Esophagus squamous epithelium (tissue), 5 donors: ENCODE measurements at places on chromosomes 11 and 22.

DNA sequence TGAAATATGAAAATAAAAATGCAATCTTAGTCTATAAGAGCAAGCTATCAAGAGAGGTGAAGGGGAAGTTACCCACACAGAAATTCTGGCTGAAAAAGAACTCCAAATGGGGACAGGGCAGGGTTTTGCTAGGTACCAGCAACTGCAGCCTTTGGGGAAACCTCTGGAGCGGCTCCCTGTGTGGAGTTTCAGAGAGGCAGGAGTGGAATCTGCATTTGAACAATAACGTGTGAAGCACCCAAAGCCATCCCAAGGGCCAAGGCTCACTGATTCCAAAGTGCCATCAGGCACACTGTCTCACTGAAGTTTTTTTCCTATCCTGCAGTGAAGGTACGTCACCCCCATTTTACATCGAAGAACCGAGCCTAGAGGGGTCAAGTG, 87.8 kb downstream of the KCNC1 start:
- DNase-seq: no peak

GRCh38 chr11:112523477-112523876, 262.8 kb upstream of the PLET1 start:
- no peak for DNase-seq

DNA sequence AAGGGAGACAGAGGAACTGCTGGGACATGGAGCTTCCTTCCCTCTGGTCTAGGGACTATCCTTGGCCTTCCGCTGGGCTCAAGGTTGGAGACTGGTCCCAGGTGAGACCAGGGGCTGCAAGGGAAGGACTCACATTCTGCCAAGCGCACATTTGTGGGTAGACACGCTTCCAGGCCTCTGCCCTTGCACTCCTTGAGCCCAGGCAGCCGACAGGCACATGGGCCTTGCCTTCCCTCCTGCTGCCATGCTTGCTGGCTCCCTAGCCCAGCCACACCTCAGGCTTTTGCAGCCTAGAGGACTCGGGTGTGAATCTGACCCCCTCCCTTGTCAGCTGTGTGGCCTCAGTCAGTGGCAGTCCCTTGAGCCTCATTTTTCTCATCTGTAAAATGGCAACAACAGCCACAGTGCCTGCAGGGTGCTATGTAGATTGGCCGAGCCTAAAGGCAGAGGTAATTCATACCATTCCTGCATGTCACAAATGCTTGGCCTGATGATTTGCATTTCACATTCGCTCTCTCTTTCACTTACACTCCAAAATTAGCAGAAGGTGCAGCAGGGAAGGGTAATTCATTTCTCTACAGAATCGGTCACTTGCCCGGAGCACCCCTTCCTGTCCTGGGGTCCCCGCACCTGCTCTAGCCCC, 57.6 kb upstream of the NECTIN1 start:
- DNase-seq: no peak

- no peak for DNase-seq
These were observed 128.4 kb downstream of the OPCML start for GRCh38 chr11:133403900-133404299.

DNA sequence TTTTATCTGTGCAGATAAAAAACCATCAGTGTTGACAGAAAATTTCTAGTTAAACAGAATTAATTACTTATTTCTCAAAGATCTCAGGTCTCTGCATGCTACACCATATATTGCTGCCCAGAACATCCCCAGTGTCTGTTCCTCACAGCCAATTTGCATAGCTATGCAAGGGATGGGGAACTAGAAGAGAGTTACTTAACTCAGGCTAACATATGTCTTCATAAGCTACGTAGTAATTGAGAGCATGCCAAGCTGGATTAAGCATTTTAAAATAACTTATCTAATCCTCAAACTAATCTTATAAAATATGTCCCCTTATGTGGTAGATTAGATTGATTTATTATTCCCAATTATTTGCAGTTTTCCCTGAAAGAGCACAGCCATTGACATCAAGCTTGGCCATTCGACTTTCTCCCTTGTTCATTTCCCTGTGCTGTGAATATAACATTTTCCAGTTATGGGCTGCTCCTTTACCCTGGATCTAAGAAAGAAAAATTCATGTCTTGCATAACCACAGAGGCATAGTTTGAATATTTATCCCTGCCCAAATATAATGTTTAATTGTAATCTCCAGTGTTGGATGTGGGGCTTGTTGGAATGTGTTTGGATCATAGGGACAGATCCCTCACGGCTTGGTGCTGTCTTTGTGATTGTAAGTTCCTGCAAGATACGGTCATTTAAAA, 69.1 kb downstream of the C11orf87 start:
- DNase-seq: no peak

DNA sequence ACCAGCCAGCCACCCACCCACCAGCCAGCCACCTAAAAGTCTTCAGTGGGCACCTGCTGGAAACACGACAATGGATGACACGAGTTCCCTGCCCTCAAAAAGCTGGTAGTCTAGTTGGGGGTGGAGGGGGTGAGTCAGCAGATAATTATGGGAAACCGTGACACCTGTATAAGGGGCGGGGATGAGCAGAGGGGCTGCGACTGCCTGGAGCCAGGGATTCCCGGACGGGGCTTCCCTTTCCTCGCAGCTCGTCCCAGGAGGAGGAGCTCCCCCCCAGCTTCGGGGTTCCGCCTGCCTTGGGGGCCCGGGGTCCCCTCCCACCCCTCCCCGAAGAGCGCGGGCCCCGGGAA, 2.3 kb upstream of the RTN4RL2 start:
- no peak for DNase-seq

DNA sequence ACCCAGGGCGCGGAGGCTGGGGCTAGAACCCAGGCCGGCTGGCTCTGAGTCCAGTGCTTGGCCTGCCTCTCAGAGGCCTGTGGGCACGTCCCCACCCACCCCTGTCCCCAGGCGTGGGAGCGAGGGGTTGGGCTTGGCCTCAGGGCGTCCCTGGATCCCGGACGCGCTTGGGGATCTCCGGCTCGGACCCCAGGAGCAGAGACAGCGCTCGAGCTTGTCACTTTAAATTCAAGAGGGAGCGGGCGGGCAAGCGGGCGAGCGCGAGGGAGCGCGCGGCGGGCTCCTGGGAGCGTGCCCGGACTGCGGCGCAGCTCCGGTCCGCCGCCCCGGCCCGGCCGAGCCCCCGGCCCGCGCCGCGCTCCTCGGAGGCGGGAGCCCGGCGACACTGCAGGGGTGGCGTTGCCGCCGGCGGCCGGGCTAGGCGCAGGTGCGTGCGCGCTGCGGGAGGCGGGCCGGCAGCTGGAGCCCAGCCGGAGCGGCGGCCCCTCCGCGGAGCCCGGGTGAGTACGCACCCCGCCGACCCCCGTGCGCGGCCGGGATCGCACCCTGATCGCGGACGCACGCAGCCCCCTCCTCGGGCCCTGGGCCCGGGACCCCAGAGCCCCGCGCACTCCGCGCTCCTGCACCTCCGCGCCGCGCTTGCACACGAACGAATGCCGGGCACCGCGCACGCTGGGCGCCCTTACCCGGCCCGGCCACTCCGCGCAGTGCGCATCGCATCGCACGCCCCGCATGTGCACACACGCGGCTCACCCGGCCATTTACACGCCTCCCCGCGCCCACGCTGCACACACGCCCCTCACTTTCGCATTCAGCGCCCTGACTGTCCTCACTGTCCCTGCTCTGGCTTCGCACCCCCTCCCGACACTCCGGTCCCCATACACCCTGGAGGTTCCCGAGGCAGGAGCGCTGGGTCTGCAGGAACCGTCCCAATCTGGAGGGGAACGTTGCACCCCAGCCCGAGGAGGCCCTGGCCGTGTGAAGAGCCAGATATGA, at the start of gene SYT12:
SYT12 (plus strand) TSS at position 174 of the 996 bp plus-strand sequence. CDS start 7,011 bp downstream, outside the sequence.
- DNase-seq: no peak

GRCh38 chr11:47148903-47149531, 27.7 kb downstream of the ARFGAP2 start:
- no peak for DNase-seq

DNA sequence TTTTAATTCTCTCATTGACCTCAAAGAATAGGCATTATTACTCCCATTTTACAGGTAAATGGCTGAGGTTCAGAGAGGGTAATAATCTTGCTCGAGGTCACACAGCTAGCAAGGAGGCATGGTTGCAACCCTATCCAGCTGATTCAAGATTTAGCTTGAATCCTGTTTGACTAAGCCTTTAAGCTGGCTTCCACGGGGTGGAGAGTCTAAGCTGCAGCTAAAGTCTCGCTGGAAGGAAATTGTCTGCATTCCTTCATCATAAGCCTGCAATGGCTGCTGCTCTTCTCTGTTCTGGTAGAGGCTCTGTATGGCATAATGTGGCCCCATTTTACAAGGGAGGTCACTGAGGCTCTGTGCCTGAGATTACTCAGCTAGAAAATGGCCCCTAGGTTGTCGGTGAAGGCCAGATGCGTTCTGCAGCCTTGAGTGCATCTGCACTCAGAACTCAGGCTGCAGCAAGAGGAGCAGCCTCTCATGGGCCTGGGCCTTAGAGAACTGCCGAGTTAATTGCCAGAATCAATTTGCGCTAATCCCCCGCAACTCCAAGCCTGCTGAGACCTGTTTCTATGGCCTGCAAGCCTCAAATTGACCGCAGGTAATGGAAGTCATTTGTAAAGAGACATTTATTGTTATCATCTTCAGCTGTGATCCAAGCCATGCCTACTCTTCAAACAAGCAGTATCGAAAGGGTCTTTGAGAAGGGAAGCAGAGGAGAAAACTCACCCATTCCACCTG, 44.1 kb upstream of the SEZ6L start:
- no peak for DNase-seq

GRCh38 chr11:94968334-94968958, 4.9 kb downstream of the CWC15 start:
- no peak for DNase-seq

DNA sequence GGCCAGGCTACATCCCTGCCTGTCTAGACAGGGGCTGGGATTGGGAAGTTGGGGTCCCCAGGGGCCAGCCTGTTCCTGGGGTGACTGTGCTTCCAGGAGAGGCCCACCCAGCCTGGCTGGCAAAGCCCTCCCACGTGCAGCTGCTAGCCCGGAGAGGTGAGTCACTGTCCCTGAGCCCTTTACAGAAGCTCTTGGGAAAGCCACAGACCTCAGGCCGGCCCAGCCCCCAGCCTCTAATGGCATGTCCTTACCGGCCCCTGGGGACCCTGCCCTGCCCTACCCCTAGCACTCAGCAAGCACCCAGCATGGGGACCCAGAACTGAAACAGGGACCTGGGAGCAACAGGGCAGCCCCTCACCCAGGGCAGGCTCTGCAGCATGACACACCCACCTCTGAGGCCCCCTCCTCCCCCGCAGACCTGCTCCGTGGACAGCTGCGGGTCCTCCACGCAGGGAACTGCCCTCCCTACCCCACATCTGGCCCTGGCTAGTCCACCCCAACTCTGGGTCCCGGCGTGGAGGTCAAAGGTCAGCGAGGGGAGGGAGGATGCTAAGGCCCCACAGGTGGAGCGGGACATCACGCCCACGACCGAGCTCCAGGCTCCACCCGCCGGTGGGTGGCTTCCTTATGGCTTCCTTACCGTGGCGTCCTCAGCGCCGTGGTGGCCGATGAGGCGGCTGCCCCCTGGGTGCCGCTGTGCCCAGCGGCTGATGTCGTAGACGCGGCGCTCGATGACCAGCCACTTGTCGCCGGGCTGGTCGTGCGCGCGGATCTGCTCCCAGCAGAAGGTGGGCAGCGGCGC, 615 bp downstream of the FADS3 start:
- DNase-seq: no peak

GRCh38 chr11:102313238-102313940, 3.9 kb upstream of the BIRC3 start:
- DNase-seq: no peak

DNA sequence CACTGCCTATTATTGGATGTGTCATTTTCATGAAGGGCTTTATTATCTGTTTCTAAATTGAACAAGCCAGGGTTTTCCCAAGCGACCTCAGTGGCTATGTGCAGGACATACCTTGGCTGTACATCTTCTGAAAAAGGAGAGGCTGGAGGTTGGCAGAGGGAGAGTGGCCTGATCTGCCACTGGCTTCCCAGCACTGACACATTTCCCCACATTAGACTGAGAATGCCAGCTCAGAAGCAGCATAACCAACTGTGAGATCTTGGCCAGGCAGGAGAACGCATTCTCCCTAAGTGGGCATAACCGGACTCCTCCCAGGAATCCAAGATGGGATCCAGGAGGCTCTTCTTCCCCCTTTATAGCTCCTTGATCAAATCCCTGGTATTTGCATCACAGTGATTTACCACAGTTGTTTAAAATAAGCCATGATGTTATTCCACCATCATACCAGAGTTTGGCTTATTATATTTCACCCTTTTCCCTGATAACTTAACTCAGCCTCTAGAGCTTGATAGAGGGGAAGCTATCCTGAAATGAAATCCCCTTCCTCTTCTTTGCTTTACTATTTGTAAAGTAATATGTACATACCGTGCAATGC, 33.8 kb downstream of the AMOTL1 start:
- DNase-seq: no peak

DNA sequence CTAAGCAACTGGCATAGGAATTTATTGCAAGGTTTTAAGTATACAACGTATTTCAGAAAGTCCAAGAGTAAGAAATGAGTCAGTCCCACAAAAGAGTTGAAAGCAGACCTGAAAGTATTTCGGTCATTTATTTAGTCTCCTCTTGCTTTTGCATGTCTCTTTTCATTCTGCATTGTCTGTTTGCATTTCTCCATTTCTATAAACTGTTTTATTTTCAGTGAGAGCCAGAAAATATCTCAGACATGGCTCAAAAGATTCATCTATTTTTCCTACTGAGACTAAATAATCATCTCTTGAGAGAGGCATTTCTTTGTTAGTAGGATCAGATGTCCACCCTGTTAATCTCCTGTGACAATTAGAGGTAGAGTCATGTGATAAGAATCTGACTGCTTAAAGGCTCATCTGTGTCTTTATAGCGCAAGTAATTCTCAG, 219.1 kb upstream of the CCDC179 start:
- DNase-seq: no peak

GRCh38 chr11:62985041-62985750, 429 bp upstream of the SLC22A6 start:
- no peak for DNase-seq

DNA sequence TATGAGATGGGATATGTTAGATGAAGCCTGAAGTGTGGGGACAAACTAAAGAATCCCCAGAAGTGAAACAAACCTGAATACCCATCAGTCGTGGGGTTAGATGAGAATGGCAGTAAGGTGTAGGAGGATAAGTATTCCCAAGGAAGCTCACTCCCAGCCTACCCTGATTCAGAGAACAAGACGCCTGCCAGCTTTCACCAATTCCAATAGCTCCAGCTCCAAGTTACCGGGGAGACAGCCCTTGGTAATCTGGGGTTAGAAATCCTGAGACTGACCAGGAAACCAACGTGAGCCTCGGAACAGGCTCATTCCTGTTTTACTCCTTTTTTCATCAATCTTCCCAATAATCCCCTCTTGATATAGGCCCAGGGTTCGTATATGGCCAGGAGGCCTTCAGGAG, 46.5 kb downstream of the RPL27A start:
- no peak for DNase-seq
